Liver (tissue), 10 donors: ENCODE measurements at places on chromosomes 13 and 19.

DNA sequence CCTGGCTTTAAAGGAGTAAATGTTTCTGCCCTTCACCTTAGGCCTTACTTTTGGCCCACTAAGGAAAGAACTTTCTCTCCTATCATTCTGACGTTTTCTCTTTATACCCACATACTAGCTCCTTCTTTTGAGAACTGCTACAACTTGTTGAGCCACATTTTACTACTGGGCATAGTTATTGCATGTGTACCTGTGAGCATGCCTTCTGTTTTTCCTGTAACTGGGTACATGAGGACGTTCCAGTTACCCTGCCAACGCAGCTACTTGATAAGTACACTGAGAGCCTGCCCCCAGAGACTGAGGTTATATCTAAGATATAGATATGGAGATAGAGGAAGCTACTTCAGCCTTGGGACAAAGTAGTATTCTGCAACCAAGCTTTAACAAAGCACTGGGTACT is 3.5 kb downstream of the CCDC169 start:
- H3K27me3 ChIP-seq = no peaks in the 10 kb centered on the region
- H3K36me3 ChIP-seq = no peaks in the 10 kb centered on the region
- no peak overlapping the region for H3K27ac ChIP-seq

DNA sequence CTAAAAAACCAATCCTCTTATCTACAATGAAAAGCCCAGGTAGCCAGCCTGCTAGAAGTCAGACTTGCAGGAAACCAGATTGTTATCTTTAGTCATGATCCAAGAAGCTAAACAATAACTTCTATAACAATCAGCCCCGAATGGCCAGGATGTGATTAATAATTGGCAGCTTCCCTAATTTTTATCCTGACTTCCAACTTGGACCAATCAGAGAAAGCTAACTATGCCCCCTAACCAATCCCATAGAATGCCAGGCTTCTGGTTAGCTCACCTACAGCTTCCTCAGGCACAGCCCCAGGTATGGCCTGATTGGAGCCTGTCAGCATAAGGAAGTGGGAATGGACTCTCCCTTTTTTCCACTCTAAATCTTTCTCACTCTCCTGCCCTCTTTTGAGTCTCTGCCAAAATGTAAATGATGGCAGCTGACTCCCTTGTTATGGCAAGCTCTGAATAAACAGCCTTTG is 394.9 kb downstream of the DLEU7 start:
- no peak overlapping the region for H3K4me3 ChIP-seq
- no peak overlapping the region for H3K27ac ChIP-seq
- DNase-seq = no peak
- no peaks in the 10 kb centered on the region for H3K36me3 ChIP-seq
- no peaks in the 10 kb centered on the region for H3K27me3 ChIP-seq
- no peaks in the 10 kb centered on the region for H3K4me1 ChIP-seq

GRCh38 chr13:35849256-35849644 is 281.9 kb downstream of the DCLK1 start:
- DNase-seq = no peak
- H3K36me3 ChIP-seq = no peaks in the 10 kb centered on the region
- H3K27me3 ChIP-seq = no peaks in the 10 kb centered on the region
- no peak overlapping the region for H3K27ac ChIP-seq

DNA sequence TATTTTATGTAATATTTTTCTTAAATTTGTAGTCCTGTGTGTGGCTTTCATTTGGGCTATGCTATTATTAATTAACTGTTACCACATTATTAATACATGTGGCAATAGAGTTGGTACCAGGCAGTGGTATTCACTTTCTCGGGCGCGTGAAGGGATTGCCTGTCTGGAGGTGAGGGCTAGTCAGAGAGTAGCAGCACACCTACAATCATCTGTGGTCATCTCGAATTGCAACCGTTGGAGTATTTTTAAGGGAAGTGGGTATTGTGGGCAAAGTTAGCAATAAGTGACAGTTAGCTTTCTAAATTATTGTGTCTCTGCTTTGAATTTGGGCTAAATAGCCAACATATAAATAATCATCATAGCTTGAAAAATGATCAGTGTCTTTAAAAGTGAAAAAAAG is 20.0 kb upstream of the GPR18 start:
- H3K27ac ChIP-seq = no peak overlapping the region
- no peaks in the 10 kb centered on the region for H3K36me3 ChIP-seq
- H3K4me3 ChIP-seq = no peak overlapping the region
- H3K27me3 ChIP-seq = no peaks in the 10 kb centered on the region
- H3K4me1 ChIP-seq = peaks cover 3% of the 10 kb centered on the region

- no peak for DNase-seq
- H3K4me1 ChIP-seq = no peaks in the 10 kb centered on the region
- H3K27me3 ChIP-seq = no peaks in the 10 kb centered on the region
- no peaks in the 10 kb centered on the region for H3K36me3 ChIP-seq
- no peak overlapping the region for H3K4me3 ChIP-seq
These were observed 23.1 kb downstream of the GNG7 start for GRCh38 chr19:2679439-2679838.

GRCh38 chr13:32932376-32932775 is 83.8 kb upstream of the KL start:
- H3K4me3 ChIP-seq = no peak overlapping the region
- no peaks in the 10 kb centered on the region for H3K36me3 ChIP-seq
- no peak overlapping the region for H3K27ac ChIP-seq
- no peaks in the 10 kb centered on the region for H3K4me1 ChIP-seq

DNA sequence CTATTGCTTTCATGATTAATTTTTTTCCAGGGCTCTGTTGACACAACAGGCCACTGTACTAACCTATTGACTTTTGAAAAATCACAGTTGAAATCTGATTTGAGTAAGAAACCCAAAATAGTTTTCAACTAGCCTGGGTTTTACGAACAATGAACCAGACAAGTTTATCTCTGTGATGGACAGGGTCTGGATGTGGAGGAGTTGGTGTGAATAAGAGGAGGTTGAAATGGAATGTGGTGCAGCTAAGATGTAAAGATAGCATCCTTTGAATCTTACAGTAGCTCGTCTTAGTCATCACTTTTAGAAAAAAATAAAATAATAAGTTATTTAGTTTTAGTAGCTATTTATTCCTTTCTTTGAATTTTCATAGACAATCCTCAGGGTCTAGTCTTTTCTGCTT is 8.3 kb upstream of the OXGR1 start:
- H3K36me3 ChIP-seq = no peaks in the 10 kb centered on the region
- no peak for DNase-seq
- H3K27ac ChIP-seq = no peak overlapping the region
- no peaks in the 10 kb centered on the region for H3K4me1 ChIP-seq
- no peak overlapping the region for H3K4me3 ChIP-seq
